ENCODE measurements at places on chromosomes 7 and 10.

GRCh38 chr7:157519798-157520244 lies 183.0 kb downstream of the DNAJB6 start:
- DNase-seq = no peak

GRCh38 chr10:75472685-75473084 lies 41.3 kb downstream of the LRMDA start:
- no peak for DNase-seq

DNA sequence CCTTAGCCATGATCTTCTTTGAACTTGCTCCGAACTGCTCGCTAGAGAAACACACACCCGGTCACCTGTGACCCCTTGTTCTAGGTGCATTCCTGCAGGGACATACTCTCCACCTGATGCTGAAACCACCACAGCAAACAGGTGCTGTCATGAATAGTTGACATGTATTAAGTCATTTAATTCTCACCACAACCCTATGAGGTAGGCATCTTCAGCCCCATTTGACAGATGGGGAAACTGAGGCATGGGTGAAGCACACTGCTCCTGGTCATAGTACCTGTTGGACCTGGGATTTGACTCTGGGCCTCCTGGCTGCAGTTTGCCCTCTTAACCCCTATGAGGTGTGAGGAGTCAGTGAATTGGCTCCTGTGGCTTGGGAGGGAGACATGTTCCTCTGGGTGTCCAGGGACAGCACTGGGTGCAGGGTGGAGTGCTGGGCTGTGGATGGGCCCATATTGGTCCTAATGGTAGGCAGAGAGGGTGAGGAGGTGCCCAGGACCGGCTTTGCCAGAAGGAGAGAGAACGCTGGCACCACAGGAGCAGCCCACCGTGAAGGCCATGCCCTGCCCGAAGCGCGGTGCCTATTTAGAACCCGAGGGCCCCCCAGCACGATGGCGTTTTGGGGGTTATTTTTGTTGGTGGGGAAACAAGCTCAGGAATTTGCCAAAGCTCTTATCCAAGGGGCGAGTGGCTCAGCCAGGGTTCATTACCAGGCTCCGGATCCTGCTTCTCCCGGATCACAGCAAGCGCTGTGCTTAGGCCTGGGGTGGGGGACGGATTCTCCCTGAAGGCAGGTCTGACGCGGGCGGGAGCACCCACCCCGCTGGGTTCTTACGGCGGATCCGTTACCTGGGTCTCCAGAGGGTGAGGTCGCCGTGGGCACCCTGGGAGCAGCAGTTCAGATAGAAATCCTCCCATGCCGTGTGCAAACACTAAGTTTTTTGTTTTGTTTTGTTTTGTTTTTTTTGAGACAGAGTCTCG lies 52.3 kb downstream of the GLRX3 start:
- DNase-seq = no peak

- DNase-seq = no peak
These were observed 1107.2 kb downstream of the NRG3 start for GRCh38 chr10:82982110-82982608.

DNA sequence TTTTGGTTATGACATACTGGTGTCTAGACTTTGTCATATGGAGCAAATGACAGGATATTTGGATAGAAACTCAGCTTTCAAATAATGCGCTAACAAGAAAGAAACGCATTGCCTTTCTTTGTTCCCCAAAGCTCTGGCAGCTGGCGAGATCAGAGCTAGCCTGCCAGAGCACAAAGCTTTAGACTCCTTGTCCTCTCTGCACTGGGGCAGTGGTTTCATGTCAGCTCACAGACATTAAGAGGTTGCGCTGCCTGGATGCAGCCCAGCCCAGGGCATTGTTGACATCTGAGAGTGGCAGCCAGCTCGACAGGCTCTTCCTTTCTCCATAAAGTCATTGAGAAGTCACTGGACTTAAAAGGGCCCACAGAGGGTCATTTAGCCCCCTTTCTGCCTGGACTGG lies 212.0 kb downstream of the PLXNA4 start:
- no peak for DNase-seq

DNA sequence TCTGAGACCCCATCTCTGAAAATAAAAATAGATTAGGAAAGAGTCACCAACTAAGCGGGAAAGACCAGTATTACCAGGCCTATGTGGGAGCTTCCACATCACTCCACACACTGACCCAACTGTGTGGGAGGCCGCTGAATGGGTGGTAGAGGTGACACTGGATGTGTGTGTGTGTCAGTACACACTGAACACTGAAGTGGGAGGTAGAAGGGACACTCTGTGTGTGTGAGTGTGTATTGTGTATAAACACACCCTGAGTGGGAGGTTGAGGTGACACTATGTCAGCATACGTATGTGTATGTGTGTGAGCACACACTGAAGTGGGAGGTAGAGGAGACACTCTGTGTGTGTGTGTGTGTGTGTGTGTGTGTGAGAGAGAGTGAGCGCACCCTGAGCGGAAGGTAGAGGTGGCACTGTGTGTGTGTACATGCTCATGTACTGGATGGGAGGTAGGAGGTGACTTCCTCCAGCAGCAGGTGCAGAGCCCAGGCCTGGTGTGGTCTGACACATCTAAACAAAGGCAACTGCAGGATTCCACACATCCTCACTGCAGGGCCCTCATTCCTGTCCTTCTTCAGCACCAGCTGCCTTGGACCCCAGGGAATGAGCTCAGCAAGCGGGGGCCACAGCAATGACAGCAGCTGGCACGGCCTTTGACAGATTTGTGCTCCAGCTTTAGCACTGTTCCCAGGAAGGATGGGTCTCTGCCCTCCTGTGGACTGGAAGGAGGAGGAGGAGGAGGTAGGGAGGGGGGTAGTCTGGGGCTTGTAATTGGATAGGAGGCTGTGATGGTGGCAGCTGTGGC lies 26.5 kb upstream of the RBM20 start:
- DNase-seq = no peak

GRCh38 chr10:127976286-127976685 lies 69.4 kb downstream of the PTPRE start:
- no peak for DNase-seq

DNA sequence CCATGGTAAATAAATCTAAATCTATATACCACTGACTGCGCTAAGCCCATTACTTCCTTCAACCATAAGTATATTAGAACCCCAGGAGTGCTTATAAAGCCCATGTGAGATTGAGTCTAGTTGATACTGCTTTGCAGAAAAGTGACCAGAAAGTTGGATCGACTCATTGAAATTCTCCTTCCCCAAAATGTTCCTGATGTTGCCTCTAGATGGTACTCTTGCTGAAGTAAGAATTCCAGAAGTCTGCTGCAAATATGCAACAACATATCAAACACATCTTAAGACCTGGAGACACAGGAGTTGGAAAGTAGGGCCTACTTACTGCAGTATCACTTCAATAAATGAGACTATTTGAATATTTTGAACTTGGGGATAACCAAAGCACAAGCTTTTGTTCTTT lies 550.8 kb downstream of the IPMK start:
- DNase-seq = no peak

- DNase-seq = no peak
These were observed 905.6 kb upstream of the GHITM start for GRCh38 chr10:83233691-83234090.

- DNase-seq = no peak
These were observed 19.9 kb upstream of the MAP3K8 start for GRCh38 chr10:30413996-30414576.

GRCh38 chr7:116455009-116455408 lies 44.5 kb upstream of the CAV2 start:
- DNase-seq = no peak

DNA sequence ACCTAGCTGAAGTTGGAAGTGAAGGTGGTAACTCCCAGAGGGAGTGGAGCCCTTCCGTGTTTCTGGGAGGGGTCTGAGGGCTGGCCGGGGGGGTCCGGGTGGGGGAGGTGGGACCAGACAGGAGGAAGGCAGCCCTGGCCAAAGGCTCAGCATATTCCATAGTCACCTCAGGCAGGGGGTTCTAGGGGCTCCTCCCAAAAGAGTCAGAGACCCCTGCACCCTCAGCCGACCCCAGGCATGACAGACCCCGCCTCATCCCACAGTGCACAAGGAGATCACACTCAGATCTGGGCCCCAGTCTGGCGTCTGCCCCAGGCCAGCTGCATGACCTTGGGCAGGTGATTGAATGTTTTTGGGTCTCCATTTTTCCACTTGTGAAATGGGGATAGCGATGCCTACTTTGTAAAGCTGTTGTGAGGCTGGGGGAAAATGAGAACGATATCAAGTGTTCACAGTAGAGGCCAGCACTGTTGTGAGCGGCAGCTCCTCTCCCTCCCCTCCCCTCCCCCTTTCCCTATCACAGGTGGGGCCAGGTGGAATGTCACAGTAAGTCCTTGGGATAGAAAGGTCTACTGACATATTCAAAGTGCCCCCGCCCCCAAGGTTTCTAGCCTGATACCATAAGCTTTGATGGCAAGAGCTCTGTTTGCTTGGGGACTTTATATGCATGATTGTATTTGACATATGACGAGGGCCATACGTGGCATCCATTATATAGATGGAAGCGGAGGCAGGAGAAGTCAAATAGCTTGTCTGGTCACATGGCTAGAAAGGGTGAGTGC lies 33.3 kb downstream of the DNAJB12 start:
- DNase-seq = no peak

- no peak for DNase-seq
These were observed 101.6 kb downstream of the NPSR1 start for GRCh38 chr7:34759477-34760125.

DNA sequence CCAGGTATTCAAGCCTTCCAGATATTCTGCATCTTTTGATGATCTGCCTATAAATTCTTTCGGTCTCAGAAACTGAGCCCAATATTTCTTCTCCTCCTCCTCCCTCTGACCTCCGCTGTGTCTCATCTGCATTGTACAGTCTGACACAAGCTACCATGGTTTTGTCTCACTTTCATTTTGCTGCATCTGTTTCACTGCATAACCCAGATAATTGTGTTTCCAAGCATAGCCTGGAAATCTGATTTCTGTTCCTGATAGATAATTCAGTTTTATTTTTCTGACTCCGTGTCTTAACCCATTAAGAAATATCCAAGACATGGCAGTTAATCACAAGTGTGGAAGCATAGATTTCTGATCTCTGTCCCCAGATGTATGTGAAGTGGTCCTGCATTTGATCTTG lies 374.2 kb upstream of the SEMA3A start:
- DNase-seq = no peak

DNA sequence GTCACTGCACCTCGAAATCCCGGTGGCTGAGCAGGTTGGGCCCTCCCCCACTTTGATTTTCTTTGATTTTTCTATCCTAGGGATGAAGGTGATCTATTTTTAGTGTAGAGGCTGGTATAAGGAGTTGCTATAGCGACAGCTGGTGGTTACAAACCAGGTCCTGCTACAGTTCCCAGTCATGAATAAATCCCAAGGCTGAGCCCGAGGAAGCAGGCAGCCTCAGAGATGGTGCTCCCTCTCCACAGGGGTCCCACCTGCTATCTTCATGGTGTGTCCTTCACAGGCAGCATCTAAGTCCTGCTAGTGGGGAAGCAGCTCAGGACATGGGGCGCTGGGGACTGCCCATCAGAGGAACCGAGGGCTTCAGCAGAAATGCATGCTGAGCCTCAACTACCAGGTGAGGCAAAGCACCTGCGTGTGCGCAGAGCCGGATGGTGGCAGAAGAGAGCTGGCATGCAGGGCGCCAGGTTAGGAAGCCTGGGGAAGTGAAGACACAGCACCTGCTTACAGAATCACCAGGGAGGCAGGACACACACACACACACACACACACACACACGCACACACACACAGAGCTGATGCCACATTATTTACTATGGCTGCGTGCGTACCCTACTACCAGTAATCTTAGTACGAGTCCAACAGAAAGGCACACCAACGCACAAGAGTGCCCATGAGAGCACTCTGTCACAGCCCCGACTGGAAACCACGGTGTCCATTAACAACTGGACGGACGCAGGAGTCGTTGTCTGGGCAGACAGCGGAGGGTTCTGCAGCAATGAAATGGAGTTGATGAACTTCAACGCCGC lies 150.9 kb downstream of the PRKAG2 start:
- peak; percentile 65 for DNase-seq
